ENCODE measurements at places on chromosomes 7 and 10. TPM values are rescaled to one million over a fixed set of nuclear protein-coding genes. Genes with fewer than 3 reads are reported as not detected.

Gene AGR2
- total RNA-seq: not detected

Gene ANXA8L1
- 0.44 TPM for total RNA-seq

Gene ZNF804B
- total RNA-seq: not detected

Gene LARP4B
- 28.5 TPM for total RNA-seq

Gene VSTM2A
- total RNA-seq: not detected

Gene ITPRID1
- not detected for total RNA-seq

Gene CREB5
- total RNA-seq: 48.1 TPM

Gene SH2B2
- total RNA-seq: 3.3 TPM

Gene PRKCQ
- not detected for total RNA-seq

Gene TAS2R39
- total RNA-seq: not detected

Gene TASOR2
- 76.1 TPM for total RNA-seq

Gene ADAP1
- total RNA-seq: 2.6 TPM

Gene SPDYE2B
- total RNA-seq: not detected

Gene SLC29A4
- total RNA-seq: 1.7 TPM

Gene FAM20C
- 123 TPM for total RNA-seq

Gene VIM
- total RNA-seq: 11,133 TPM

Gene KIF20B
- total RNA-seq: 3.3 TPM

Gene FOXI2
- total RNA-seq: not detected

Gene CHAT
- not detected for total RNA-seq

Gene DDC
- not detected for total RNA-seq

All from smooth muscle cell of trachea (primary cell).